ENCODE measurements at places on chromosomes 13 and 19.

GRCh38 chr19:45177817-45178261 is at the start of gene TRAPPC6A:
Gene TRAPPC6A (minus strand): TSS chr19:45178237. CDS start chr19:45178218, 19 bp downstream.
- no peak for DNase-seq

DNA sequence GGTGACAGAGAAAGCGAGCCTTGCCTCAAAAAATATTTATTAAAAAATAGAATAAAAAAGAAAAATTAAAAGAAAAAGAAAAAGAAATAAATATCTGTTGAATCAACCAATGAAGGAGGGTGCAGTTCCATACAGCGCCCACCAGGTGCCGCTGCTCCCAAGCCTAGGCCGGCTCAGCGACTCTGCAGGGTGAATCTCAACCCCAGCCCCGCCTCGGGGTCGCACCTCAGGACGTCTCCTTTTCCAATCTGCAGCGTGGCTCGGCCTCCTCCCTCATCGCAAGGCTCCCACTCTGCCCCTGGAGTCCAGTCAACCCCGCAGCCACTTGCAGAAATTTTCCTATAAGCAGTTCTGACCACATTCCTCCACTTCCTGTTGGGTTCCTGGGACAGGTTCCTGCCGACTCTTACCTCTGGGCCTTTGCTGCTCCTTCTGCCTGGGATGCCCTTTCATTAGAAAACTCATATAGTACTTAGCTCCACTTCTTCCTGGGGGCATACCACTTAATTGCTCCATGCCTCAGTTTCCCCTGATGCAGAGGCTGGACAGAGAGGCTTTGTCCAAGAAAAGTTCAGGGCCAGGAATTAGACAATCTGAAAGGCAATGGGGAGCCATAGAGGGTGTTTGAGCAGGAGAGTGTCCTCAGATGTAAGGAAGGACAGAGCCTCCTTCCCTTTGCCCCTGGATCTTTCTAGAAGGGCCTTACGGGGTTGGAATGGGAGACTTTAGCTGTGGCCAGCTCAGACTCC is 24.3 kb downstream of the NFILZ start:
- DNase-seq, result no peak

GRCh38 chr19:12064590-12065538 is at the start of gene ZNF844:
Gene ZNF844 (plus strand): TSS chr19:12064731. CDS start chr19:12064874, 143 bp downstream.
- DNase-seq, result peak; percentile 88

- DNase-seq, result no peak
Measured at GRCh38 chr19:48401287-48401686, 7.8 kb downstream of the GRIN2D start.

- DNase-seq, result no peak
Measured at GRCh38 chr19:5396096-5396939, 55.7 kb upstream of the PTPRS start.

Data from RWPE2 (cell line).